SK-N-DZ (cell line): ENCODE measurements at places on chromosomes 6 and 20.

DNA sequence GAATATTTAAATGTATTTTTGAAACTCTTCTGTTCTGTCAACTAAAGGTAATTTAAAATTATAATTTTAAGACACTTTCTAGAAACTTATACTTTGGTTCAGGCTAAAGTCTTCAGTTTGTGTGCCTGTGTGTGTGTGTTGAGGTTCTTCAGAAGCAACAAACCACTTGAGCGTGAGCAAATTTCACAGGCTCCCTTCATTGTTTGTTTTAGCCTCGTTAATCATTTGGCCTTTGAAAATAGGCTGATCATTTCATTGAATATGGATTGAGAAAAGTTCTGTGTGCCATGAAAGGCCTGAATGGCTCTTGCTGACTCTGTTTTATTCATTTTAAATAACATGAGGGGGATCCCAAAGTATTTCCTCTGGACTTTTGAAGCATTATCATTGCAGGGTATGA, 420.1 kb downstream of the CDKAL1 start:
- DNase-seq = no peak

GRCh38 chr6:25615471-25615870, 36.5 kb upstream of the SCGN start:
- no peak for DNase-seq

GRCh38 chr6:45845567-45845966, 170.1 kb downstream of the CLIC5 start:
- no peak for DNase-seq

GRCh38 chr6:138498629-138499302, 528 bp downstream of the NHSL1 start:
- DNase-seq = no peak

DNA sequence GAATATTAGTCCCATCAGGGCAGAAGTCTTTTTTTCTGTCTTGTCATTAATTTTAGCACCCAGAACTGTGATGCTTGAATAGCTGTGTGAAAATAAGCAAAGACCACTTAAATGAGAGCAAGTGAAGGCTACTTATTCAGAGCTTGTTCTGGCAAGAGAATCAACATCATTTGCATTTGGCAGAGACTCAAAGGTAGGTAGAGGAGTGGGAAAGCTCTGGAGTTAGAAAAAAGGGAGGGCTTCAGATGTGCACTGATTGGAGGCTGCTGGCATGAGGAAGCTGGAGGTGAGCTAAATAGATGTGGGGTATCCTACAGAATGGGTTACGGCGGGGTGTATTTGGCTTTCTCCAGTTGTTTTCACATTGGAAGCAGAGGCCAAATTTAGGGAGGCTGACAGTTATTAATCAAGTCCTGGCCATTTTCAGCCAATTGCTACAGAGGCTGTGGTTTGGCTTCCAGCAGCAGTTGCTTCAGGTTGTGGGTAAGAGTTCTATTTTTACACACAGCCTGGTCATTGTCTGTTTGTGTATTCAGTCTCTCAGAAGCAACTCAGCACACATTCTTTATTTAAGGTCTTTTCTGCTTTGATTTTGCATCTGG, 254.3 kb downstream of the BTBD3 start:
- DNase-seq = no peak

GRCh38 chr20:63082308-63082938, 75.7 kb upstream of the BHLHE23 start:
- no peak for DNase-seq

- peak; percentile 16 for DNase-seq
Measured at GRCh38 chr6:56757588-56757984, 114.9 kb upstream of the DST start.

DNA sequence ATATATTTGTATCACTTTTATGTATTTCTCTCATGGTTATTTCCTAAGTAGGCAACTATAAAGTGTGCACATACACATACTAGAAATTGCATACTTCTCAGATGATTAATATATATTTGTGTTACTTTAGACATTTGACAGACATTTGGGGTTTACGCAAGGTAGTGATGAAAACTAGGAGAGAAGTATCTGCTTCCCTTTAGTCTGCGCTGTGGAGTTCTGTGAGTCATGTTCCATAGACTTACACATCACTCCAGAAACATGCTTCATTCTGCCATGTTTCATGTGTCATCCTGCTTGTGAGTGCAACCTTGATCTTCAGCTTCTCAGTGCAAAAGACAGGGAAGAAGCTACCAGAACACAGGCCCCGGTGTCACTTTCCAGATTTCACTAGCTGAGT, 200.7 kb upstream of the BMP2 start:
- DNase-seq = no peak

DNA sequence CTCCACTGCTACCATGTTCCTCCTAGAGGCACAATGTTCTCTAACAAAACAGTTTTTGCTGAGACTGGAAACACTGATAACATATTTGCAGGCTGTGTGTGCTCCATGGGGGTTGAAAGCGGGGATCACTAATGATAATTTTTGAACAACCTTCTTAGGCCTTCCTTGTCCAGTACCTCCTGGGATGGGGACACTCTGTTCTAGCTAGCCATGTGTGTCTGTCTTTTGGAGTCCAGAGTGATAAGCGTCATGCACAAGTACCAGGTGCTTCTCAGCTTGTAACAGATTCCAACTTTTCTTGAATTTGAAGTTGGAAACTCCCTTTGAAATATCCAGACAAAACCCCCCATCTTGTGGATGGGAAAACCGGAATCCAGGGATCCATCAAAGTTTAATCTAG, 15.2 kb downstream of the PI3 start:
- DNase-seq = no peak

DNA sequence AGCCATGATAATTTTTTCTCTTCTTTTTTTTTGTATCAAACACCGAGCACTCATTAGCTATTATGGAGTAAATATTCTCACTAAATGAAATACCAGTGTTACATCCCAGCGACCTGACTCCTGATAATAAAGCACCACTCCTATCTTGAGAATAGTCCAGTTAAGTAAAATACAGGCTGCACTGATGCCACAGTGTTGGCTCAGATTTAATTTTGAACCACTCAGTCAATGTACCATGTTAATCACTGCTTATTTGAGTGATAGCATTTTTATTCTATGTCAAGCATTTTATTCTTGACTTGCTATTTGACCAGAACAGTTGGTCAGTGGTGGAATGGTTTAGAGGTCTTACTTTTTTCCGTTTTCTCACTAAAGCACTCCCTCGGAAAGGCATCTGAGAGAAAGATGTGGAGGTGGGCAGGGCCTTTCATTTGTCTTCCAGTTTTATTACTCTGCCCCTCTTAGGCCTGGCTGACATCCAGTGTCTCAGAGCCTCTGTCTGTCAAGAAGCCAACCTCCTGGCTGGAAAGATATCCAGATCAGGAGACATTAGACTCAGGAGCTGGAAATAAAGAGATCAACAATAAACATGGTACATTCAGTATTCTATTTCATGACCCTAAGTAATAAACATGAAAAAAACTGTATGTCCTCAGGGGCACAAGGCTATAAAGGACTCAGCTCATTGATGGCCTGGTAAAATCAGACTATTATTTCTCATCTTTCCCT, 457.8 kb downstream of the EPM2A start:
- no peak for DNase-seq

GRCh38 chr20:24147479-24147878, 158.9 kb upstream of the GGTLC1 start:
- DNase-seq = no peak

- DNase-seq = peak; percentile 70
Measured at GRCh38 chr6:43021270-43022047, at the start of gene RRP36. Gene RRP36, plus strand, starts transcription at chr6:43021623. Its CDS starts 32 bp downstream, at chr6:43021655.

- DNase-seq = no peak
Measured at GRCh38 chr6:36493319-36493718, 50.5 kb downstream of the KCTD20 start.

DNA sequence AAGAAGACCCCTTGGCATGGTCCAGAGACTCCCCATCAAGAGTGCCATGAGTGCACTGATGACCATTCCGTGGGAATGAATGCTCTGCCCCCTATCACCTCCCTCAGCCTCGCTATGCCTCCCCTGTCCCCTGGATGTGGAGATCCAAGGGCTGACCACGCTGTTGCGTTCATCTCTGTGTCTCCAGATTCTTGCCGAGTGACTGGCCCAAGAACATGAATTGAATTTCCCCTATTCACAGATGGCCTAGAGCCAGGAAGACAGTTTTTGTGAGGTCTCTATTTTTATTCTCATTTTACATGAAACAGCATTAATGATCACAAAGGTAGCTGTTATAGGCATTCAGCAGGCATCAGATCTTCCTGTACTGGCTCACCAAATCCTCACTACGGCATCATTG, 33.6 kb downstream of the MAFB start:
- no peak for DNase-seq

- no peak for DNase-seq
Measured at GRCh38 chr6:41021832-41022231, 17.2 kb downstream of the UNC5CL start.

- DNase-seq = no peak
Measured at GRCh38 chr6:71393471-71393870, 104.9 kb downstream of the OGFRL1 start.

GRCh38 chr6:88865275-88865674, 98.1 kb downstream of the RNGTT start:
- no peak for DNase-seq

DNA sequence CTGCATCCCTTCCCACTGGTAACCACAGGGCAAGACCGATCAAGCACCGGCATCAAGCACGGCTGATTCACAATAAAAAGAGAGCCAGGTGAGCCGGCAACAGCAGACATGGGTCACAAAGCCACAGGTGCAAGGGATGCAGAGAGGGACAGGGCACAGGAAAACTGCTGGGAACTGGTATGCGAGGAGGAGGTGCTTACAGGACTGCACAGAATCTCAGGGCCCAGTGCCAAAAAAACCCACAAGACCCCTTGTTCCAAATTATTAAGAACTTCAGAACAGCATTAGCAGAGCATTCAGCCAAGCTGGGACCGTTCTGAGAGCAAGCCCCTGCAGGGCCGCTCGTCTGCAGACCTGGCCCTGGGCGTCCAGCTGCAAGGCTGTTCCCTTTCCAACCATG, 35.4 kb downstream of the BFSP1 start:
- no peak for DNase-seq

GRCh38 chr20:3473944-3474343, 3.1 kb downstream of the ATRN start:
- no peak for DNase-seq
